ENCODE measurements at places on chromosomes 13 and 19.

DNA sequence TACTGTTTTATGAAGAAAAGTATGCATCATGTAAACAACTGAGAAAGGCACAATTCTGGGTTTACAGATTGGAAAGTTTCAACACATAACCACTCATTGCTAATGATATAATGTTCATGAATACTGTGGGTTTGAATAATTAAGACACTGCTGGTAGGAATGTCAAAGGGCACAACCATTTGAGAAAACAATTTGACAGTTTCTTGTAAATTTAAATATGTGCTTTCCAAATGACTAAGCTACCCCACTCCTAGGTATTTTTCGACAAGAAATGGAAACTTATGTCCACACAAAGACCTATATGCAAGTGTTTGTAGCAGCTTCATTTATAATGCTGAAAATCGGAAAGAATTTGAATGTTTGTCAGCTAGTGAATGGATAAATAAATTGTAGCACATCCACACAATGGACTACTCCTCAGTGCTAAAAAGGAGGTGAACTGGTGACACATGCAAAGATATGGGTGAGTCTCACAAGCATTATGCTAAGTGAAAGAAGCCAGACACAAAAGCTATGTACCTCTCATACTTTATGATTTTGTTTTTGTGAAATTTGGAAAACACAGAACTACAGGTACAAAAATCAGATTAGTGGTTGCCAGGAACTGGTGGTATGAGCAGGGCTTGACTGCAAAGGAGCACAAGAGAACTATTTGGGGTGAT lies 44.8 kb upstream of the FLT1 start:
- DNase-seq, result no peak

- DNase-seq, result no peak
These were observed 77.9 kb upstream of the TEX29 start for GRCh38 chr13:111242585-111242984.

DNA sequence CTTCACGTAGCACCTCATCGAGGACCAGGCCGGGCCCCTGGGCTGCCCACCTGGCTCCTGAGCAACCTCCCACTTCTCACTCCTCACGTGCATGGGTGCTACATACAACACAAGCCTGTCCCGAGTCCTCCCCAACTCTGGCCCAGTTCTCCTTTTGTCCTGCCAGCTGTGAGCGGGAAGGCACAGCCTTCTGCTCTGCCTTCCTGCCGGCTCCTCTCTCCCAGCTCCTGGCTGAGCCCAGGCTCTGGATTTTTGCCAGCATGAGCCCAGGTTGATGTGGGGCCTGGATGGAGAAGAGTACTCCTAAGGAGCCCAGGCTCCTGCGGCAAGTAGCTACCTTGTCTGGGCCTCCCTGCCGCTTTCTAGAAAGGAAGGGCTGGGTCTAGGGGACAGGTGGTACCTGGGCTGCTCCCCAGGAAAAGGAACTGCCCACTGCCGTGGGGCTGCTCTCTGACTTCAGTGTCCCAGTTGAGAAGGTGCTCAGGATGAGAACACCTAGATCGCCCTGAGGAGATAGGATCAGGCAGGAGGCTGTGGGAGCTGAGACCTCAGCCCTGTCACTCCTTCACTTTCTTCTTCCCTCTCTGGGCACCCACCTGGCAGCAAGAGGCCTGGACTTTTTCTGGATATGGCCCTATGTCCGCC lies 23.6 kb downstream of the LYL1 start:
- no peak for DNase-seq

DNA sequence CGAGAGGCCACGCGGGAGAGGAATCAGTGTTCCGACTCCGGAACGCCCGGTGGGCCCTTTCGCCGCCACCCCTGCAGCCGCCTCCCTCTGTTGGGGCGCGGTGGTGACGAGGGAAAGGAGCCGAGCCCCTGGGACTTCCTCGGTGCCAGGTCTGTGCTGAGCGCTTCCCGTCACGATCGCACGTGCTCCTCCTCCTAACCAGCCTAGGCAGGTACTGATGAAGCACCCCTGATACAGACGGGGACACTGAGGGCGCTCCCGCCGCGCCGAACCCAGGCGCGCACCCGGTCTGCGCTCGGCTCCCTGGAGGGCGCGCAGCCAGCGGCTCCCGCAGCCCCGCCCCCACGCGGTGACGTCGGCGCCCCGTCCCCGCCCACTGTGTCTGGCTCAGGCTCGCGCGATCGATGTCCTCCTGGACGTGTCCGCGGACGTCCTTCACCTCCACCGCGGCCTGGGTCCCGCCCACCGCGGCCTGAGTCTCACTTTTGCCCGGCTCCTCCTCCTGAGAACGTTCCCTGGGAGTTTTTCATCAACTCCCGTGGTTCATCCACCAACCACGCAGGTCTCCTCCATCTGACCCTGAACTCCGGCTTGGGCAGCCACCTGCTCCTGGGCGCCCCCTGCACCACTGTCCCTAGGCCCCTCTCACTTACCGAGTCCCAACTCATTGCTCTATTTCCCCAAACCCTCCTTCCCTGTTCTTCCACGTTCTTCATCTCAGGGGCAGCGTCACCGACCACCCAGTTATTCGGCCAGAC lies 2.6 kb upstream of the KLK15 start:
- peak; percentile 47 for DNase-seq

DNA sequence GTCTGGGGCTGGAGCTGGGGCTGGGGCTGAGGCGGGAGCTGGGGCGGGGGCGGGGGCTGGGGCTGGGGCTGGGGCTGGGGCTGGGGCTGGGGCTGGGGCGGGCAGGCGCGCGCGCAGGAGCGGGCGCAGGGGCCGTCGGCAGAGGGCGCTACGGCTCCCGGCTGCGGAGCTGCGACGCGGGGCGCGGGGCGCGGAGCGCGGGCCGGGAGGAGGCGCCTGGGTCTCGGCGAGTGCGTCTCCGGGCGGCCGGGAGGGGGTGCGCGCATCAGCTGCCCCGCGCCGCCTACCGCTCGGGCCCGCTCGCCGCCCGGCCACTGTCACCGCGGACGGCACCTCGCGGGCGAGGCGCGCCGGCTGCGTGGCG lies 422 bp upstream of the MTUS2 start:
- peak; percentile 33 for DNase-seq

GRCh38 chr19:46115396-46116106 lies 8.9 kb downstream of the IGFL3 start:
- no peak for DNase-seq

- no peak for DNase-seq
These were observed 716.4 kb downstream of the PCDH9 start for GRCh38 chr13:66513728-66514127.
